SK-N-MC (cell line): ENCODE measurements at places on chromosomes 2 and 18.

DNA sequence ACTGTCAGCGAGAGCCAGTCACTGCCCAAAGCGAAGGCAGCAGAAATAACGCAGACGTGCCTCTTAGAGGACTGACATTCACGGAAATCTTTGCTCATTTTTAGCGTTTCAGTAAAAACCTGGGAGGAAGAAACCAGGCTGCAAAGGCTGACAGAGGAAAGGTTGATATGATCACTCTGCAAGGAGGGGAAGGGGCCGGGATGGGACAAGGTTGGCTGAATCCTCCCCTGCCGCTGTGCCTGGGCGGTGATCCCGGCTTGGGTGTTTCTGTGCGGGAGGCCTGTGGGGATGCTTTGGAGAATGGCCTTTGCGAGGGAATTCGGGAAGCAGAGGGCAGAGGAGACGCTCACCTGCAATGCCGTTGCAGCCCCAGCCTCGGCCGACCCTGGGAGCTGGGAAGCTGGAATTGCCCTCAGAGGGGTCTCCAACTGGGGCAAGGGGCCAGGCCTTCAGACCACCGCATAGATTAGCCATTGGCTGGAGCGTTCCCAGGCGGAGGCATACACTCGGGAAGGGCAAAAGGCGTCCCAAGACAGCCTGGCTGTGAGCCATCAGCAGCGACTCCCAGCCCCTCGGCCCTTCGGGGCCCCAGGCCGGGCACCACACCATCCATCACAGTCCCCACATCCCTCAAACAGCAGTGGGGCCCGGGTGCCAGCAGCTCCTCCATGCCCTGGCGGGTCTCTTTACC lies 111.7 kb upstream of the GPC1 start:
- no peak for DNase-seq

- no peak for DNase-seq
These were observed 177.9 kb downstream of the ALK start for GRCh38 chr2:29743516-29743915.

- DNase-seq: no peak
These were observed 39.7 kb upstream of the CHAC2 start for GRCh38 chr2:53727921-53728320.

DNA sequence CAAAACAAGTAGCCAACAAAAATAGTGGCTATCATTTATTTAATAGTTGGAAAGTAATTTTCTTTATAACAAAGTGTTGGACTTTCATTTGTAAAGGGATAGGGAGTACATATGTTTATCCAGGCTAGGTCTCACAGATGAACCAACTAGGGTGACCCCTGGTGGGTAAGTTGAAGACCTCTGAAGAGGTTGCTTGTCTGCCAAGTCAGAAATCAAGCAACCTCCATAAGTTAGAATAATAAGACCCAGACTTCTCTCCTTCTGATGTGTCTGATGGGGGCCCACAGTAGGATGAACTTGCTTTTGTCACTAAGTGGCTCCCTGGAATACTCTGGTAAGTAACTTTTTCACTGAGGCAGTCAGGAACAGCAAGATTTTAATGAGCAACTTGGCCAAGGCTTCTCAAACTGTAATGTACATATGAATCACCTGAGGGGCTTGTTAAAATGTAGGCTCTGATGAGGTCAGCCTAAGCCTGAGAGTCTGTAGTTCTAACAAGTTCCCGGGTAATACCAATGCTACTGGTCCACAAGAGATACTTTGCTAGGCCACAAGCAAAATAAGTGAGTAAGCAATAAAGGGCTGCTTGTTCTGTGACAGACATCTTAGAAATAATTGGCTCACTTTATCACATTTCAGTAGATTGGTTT lies 319.6 kb downstream of the PIK3C3 start:
- no peak for DNase-seq

DNA sequence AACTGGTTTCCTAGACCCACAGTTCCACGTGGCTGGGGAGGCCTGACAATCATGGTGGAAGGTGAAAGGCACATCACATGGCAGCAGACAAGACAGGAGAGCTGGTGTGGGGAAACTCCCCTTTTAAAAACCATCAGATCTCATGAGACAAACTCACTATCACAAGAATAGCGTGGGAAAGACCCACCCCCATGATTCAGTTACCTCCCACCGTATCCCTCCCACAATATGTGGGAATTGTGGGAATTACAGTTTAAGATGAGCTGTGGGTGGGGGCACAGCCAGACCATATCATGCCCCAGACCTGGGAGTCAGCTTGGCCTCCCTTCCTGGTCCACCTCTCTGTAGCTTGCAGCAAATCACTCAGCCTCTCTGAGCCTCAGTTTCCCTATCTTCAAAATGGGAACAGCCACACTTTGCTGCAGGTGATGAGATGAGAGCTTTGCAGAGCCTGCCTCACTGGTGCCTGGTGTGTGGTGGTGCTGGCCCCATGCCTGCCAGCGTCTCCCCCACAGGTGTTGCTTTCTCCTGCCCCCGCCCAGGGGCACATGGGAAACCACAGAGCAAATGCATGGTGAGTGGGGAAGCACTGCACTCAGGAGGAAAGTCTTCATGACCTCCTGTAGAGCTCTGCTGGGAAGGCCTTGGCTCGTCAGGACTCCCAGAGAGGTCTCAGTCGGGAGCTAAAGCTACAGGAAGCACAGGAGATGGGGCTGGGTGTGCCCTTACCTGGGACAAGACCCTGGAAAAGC lies 31.1 kb downstream of the GREB1 start:
- DNase-seq: no peak

DNA sequence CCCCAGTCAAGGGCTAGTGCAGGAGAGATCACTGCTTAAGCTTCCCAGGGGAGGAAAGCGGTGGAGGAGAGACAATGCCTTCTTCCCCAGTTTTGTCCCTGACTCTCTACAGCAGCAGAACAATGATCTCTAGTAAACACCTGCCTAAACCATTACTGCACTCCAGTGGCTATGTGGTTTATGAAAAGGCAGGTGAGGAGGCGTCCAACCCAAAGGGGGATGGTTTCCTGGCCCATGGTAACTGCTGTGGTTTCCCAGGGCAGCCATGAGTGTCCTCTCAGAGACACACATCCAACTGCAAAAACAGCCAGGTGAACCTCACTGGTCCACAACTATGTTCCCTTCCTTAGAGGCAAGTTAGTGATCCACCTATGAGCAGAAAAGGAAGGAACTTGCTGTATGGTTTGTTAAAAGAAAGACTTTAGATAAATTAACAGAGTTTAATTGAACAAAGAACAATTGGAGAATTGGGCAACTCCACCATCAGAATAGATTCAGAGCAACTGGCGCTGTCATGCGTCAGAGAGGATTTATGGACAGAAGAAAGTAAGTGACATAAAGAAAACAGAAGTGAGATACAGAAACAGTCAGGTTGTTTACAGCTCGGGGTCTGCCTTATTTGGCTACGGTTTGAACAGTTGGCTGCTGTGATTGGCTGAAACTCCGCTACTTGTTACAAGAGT lies 4.8 kb upstream of the TTC39C start:
- DNase-seq: no peak

DNA sequence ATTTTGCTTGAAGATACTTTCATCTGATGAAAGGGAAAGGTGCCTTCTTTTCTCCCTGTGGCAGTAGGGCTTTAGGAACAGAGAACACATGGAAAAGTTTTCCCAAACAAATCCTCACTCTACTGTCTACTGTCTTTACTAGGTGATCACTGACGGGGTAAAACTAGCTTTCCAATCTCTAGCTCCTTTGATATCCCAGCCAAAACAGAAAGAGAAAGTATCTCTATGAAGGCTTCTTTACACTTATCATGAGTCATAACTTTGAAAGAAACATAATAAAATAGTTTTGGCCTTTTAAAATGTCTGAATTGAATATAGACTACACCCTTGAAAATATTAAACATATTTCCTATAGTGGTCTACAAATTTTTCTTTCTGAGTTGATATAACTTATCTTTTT lies 214.5 kb downstream of the DSEL start:
- DNase-seq: no peak

DNA sequence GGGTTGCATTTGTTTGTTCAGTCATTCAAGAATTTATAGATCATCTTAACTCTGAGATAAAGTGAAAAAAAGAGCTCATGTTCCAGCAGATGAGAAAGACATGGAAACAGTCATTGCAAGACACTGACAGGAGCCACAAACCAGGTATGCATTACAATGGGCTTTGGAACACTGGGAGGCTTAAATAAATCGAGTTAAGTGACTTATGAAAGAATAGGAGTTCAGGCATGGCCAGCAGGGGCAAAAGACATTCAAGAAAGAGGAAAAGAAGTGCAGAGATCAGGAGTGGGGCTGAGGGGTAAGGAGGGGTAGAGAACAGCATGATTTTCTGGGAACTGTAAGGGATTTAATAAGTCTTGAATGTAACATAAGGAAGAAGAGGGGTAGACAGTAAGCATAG lies 121.2 kb upstream of the EPC2 start:
- DNase-seq: no peak

- no peak for DNase-seq
These were observed 287.9 kb downstream of the PDE11A start for GRCh38 chr2:177784745-177785067.

DNA sequence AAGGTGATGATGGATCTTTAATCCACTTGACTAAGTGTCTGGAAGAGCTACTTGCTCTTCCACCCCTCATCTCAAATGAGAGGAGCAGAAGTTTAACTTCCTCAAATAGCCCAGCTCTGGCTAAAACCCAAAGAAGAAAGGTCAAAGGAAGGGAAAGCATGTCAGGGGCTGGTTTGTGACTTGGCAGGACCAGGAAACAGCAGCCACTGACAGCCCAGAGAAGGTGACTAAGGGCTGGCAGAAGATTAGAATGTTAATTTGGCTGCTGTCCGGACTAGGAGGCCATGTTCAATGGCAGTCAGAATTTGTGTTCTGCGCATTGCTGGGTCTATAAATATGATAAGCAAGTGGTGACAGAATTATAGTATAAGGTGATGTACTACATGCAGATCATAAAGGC lies 386.2 kb downstream of the SETBP1 start:
- DNase-seq: no peak

DNA sequence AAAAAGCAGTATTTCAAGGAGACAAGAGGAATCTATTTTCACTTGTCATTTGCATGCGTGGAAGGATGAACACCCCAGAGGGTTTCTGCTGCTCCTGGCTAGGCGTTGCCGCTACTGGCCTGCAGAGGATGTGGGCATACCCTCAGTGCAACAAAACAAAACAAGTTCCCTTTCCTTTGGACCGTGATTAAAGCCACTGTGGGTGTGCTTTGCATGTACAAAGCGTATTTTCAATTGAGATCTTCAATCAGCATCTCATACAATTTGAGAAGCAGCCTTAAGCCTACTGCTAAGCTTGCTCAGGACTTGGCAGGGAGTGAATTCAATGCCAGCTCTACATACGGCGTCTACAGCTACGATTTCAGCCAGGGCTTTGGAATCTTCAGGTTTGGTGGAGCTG lies 298.4 kb downstream of the LPIN1 start:
- no peak for DNase-seq

DNA sequence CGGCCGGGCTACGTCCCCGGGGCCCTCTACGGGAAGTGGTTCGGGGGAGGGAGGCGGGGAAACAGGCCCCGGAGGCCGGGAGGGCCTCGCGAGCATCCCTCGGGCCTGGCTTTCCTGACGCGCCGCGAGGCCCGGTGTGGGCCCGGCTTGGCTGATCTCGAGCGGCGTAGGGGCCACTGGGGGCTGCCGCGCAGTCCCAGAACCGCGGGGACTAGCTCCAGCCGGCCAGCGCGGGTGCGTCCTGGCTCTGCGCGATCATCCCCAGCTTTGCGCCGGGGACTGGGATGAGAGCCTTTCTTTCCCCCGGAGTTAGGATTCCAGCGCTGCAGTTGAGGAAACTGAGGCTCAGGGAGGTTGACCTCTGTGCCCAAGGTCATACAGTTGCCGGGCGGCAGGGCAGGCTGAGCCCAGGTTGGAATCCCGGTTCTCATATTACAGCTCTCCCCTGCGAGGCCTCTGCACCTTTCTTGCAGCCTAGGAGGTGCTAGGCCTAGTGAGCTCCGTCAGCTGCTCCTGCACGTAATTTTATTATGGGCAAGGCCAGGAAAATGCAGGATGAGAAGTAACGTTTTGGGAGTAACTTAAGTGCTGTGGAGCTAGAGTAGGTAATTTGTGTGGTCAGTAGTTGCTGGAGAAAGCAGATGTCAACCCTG lies 501 bp downstream of the LPIN1 start:
- DNase-seq: no peak

DNA sequence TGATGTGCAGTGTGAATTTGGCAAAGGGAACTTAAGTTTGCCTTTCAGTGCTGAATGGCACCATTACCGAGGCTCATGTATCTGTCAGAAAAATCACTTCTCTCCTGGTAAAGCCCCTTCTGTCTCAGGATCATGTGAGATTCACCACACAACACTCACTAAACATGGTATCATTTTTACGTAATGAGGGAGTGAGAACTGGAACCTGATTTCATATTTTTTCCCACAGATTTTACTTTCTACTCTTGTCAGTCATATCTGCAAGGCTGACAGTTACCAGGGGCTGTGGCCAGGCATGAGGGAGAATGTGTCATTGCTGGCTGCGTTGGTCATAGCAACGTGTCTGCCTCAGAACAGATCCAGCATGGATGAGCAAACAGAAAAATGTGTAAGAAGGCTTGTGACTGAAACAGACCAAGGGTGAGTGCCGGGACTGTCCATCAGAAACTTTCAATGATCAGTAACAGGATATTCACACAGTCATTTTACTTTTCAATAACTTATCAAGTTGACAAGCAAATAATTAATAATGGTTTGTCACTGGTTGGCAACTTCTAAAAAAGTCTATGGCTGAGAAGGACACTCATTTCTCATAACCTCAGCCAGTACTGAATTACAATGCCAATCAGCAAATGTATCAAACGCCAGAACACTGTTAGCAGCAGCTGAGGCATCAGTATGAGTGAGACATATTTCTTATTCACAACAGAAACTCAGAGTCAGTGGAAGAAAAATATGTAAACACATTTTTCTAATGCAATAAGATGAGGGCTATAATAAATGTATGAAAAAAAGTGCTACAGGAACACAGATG lies 100.5 kb downstream of the CDC42EP3 start:
- no peak for DNase-seq

GRCh38 chr2:239687441-239687840 lies 286.6 kb upstream of the HDAC4 start:
- DNase-seq: no peak

- no peak for DNase-seq
These were observed 225.7 kb downstream of the MTX2 start for GRCh38 chr2:176494949-176495353.
